CD8-positive, alpha-beta memory T cell (primary cell): ENCODE measurements at places on chromosomes 12 and 14.

GRCh38 chr12:103801709-103802585 is 39.1 kb downstream of the NT5DC3 start:
- no peak for DNase-seq

GRCh38 chr12:120067084-120067869 is 49.3 kb downstream of the RAB35 start:
- no peak for DNase-seq

GRCh38 chr14:36113341-36113740 is 63.2 kb downstream of the PTCSC3 start:
- no peak for DNase-seq

GRCh38 chr14:27672047-27672446 is 1074.2 kb upstream of the NOVA1 start:
- no peak for DNase-seq

DNA sequence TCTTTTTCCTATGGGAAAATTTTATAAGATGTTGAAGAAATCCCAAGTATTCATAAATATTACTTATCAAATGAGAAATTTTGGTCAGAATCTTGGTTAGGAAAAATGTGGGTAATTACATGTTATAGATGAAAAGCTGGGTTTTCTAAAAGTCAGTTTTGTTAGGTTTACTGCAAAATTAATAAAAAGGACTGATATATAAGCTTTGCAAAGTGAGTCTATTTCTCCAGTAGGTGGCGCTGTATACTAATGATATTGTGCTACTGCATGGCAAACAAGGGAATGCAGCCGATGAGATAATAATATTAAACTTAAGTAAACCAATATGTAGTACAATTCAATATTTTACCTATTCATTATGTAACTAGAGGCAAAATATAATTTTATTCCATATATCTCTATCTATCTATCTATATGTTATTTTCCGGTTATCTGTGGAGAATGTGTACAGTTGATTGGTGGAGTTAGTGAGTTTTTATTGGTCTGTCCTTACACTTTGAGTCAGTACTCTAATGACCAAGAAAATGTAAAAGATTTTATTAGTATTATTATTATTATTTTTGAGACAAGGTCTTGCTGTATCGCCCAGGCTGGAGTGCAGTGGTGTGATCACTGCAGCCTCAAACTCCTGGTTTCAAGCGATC is 32.9 kb downstream of the MIPOL1 start:
- no peak for DNase-seq

DNA sequence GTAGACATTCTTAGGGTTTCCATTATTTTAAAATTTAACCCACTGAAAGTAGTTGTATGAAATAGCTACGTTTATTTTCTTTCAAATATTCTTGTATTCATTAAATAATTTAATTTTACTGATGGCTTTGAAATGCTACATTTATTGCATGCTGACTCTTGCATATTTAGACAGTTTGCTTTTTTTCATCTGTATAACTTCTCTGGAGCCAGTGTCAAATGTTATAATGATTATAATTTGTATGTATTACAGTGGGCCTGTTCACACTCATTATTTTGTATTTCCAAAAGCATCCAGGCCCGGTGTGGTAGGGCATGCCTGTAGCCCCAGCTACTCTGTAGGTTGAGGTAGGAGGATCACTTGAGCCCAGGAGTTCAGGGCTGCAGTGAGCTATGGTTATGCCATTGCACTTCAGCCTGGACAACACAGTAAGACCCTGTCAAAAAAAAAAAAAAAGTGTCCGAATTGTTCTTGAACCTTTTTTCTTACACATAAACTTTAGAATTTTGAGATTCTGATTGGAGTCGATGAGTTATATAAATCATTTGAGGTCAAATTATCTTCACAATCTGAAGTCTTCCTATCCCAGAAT is 905 bp downstream of the ZNF84 start:
- no peak for DNase-seq

DNA sequence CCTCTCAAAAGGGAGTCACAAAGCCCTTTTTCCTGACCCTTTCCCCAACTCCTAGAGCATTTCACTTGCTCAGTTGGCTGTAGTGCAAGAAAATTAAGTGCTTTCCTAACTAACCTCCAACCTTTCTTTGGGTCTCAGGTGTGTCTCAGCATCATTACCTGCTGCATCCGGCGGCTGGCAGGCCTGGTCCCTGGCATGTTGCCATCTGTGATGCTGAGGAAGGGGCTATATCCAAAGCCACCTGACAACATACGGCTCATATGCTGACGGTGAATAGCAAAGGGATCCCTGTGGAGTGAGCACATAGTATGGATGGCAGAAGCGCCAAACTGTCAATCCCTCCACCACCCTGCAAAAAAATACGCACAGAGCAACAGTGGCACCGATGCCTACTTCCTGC is 1.2 kb downstream of the MLF2 start:
- no peak for DNase-seq

DNA sequence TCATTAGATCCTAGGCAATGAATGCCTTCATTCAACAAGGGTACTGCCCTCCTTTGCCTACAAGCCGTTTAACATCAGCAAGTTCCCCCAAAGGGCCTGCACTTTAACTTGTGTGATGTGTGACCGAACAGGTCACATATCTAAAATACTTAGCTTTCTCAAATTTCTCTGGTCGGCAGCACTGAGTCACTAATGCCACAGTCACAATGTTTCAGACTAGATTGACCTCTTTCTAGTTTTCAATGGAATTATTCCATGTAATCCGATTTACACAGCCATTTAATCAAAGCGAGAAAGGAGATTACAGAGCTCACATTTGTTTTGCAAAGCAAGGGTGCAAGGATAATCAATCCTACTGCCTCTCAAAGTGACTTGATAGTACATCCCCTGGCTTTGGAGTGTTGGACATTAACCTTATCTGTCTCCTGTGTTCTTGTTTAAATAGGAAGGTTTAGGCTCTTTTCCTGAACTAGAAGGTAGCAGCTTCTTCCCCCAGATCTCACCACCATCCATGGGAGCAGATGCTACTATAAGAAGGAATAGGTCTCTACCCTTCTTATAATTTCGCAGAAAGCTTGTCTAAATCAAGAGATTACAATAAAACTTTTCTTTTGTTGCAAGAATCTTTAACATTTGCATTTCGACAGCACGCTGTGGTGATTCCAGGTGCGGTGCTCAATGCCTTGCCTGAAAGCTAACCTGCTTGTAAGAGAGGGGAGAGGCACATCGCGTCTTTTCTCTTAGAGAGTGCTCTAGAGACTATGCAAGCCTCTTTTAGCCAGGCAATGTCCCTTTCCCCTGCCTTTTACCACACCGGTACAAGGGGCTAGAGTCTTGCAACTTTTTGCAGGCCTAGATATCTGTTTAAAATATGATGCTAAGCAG is 1.8 kb downstream of the KITLG start:
- no peak for DNase-seq

DNA sequence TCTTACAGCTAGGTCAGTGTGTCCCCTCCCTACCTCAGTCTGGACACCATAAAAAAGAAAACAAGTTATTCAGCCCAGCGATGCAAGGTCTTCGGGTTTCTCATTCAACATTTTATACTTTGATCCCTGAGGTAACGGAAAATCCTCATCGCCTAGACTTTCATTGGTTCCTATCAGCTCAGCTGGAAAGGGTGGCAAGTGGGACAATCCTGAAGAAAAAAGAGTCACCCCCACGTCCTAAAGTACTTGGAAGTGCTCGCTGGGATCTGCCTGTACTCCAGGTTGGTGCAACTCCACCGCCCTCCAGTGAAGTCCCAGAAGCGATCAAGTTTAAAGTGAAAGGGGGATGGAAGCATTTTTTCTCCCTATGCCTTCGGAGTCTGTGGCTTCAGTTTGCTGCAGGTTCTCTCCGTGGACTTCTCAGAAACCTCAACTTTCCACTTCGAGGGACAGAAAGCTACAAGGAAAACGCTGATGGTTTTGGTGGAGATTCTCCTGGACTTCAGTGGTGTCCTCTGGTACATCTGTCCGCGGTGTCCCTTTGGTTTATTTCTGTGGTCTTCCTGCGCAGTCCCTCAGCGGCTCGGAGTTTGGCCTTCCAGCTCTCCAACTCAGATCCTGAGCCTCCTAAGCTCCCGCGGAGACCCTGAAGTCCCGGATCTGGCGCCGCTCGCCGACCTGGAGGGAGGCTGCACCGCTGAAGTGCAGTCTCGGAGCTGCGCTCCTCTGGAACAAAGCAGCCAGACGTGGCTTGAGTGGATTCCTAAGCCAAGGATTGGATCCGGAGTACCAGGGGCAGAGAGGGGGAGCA is 1.8 kb upstream of the LRFN5 start:
- no peak for DNase-seq

DNA sequence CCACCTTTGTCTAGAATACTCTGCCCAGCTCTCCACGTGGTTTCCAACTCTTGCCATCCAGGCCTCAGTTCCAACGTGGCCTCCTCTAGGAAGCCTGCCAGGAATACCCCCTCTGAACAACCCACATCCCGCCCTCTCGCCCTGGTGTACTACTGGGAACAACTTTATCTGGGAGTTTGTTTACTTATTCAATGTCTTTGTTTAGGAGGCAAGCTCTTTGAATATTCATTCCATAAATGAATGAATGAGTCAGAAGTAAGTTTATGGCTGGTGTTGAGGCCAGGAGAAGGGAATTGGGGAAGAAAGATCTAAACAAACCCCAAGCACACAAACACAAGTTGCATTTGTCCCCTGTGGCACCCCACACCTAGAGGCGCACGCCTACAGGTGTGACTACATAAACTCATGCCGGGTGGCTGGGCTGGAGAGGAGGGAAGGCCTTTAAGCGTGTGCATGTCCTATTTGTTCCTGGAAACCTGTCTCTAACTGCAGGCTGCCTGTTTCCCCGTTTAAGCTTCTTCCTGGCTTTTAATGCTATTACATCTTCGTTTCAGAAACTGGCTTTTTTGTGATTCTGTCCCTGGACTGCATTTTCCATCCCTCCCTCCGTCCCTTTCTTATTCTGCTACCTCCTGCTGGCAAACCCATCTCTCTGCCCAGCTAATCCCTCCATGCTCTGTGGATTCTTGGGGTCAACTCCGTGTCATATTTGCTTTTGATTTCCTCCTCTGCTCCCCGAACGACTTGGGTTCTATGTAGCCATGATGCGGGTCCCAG is 57.9 kb downstream of the FZD10 start:
- no peak for DNase-seq

GRCh38 chr12:108581311-108582227 is 16.3 kb downstream of the TMEM119 start:
- DNase-seq = no peak

DNA sequence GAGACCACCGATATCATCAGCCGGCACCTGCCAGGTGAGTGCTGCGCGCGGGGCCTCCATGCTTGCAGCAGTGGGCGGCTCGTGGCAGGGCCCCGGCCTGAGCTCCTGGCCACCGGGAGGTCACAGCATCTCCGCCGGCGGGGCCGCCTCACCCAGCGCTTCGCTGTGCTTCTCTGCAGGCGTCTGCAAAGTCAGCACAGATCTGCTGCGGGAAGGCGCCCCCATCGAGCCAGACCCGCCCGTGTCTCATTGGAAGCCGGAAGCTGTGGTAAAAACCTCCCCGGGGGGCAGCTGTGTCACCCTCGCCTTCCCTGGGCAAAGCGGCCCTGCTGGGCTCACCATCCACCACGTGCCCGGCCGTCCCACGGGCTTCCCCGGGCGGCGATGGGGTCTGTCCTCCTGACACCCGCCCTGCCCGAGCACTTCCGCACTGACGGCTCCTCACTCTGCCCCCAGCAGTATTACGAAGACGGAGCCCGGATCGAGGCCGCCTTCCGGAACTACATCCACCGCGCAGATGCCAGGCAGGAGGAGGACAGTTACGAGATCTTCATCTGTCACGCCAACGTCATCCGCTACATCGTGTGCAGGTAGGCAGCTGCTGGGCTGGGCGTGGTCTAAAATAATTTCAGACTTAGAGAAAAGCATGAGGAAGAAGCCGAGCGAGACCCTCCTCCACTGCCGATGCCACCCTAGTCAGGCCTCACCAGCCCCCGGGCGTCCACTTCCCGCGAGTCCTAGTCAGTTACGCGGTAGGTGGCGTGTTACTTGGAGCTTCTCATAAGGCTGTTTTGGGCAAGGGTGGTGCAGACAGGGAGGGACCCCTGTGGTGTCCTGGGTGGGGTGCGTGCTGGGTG is 7.1 kb downstream of the PGAM5 start:
- DNase-seq = no peak

DNA sequence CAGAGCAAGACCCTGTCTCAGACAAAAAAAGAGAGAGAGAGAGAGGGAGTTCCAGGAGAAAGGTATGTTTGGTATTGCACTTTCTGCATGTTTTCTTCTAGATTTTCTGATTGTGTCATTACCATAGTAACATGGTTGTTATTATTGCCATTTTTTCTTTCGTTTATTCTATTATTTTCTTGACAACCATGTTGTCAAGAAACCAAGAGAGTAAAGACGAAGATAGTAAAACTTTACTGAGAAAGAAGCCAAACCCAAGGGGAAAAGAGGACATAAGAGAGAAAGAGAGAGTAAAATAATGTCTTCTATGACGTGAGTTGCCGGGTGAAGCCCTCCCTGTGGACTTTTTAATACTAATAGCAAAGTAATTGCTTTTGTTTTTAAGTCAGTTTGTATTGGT is 1186.0 kb upstream of the SEL1L start:
- DNase-seq = no peak

GRCh38 chr12:127632461-127632860 is 634.5 kb upstream of the TMEM132C start:
- no peak for DNase-seq

GRCh38 chr14:28719130-28719529 is 47.5 kb upstream of the FOXG1 start:
- DNase-seq = no peak

DNA sequence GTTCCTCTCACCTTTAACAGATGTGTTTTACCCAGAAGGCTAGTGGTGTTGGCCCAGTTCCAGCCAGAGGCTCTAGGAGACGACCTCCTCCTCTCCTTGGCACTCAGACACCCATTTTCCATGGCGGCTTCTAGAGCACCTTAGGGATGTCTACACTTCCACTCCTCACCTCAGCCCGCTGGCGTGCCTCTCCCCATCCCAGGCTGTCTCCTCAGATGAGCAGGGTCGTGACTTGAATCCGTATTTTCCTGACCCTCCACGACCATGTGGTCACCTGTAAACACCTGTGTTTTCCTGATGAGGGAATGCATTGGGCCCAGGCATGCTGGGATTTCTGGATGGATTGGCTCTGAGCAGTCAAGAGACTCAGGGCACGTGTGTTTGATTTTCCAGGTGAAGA is 21.8 kb upstream of the RIN3 start:
- no peak for DNase-seq

GRCh38 chr14:90291699-90292098 is 35.3 kb downstream of the PSMC1 start:
- DNase-seq = no peak

DNA sequence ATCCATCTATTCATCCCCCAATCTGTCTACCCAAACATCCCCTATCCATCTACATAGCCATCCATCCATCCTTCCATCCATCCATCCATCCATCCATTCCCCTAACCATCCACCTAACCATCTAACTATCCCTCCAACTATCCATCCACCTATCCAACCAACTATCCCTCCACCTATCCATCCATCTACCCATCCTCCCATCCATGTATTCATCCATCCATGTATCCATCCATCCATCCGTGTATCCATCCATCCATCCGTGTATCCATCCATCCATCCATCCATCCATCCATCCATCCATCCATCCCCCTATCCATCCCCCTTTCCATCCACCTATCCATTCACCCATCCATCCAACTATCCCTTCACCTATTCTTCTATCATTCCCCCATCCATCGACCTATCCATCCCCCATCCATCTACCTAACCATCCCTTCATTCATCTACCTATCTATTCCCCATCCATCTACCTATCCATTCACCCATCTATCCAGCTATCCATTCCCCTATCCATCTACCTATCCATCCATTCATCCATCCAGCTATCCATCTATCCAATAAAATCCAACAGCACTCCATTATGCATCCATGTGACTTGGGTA is 131.7 kb downstream of the VRK1 start:
- no peak for DNase-seq
